ENCODE measurements at places on chromosomes 13 and 19.

- no peak for DNase-seq
Measured at GRCh38 chr13:46850214-46850613, 46.6 kb downstream of the HTR2A start.

DNA sequence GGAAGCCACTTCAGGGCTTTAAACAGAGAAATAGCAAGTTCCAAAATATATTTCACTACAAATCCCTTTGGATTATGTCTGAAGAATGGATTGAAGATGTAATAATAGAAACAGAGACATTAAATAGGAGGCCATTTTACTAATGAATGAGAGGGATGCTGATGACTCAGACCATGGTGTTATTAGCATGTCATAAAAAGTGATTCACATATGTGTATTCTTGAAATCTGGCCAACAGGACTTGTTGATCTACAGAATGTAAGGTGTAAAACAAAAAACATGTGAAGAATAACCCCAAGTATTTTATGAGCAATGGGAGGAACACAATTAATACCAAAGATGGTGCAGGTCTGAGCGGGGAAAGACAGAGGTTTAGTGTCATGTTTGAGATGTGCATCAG, 873.7 kb downstream of the SLITRK5 start:
- DNase-seq = no peak

- DNase-seq = no peak
Measured at GRCh38 chr19:6639439-6639838, 30.5 kb downstream of the TNFSF14 start.

DNA sequence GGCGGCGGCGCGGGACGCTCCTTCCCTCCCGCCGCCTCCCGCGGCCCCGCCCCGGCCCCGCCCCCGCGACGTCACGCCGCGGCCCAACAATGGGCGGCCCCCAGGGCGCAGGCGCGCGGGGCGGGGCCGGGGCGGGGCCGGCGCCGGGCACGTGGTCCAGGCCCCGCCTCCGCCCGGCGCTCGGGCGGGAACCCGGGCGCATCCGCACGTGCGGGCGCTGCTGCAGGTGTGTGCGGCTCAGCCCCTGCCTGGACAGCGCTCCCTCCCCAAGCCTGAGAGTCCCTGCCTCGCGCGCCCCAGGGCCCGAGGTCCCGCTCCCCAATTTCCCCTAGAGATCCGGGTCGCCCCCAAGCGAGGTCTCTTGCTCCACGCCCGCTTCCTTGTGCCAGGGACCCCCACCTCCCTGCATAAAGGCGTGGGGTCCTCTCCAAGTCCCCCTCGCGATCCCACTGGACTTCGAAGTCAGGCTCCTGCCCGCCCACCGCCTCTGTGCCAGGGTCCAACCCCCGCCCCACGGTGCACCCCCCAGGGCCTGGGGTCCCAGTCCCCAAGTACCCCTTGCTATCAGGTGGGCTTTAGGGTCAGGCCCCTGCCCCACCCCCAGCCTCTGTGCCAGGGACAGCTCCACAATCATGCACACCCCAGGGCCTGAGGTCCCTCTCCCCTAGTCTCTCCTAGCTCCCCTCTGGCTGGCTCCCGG, at the start of gene MEX3D:
Gene MEX3D (minus strand): TSS at position 6 of the 700 bp plus-strand sequence. CDS start 267 bp downstream, outside the sequence.
- peak; percentile 83 for DNase-seq

GRCh38 chr19:56476651-56477428, at the start of gene ZNF667:
ZNF667 (minus strand) TSS chr19:56477345; CDS start chr19:56462370, 14,975 bp downstream.
- peak; percentile 50 for DNase-seq

- no peak for DNase-seq
Measured at GRCh38 chr19:49453757-49454240, 774 bp downstream of the ALDH16A1 start.

DNA sequence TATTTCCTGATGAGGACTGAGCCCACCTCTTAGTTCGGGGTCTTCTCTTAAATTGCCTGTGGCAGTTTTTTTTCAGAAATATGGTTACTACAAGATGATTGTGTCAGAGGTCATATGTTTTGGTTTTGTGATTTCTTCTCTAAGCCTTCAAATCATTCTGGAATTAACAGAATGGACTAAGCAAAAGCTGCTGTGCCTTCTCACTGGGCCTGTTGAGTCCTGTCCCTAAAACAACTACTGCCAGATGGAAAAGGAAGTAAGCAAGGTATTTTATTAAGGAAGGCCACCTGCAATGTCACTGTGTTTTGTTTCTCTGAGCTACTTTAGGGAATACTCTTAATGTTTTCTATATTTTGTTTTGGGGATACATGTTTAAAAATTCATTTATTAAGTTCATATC, 470.8 kb downstream of the PCDH20 start:
- DNase-seq = no peak

GRCh38 chr13:112933649-112934048, 35.4 kb upstream of the MCF2L start:
- DNase-seq = no peak

DNA sequence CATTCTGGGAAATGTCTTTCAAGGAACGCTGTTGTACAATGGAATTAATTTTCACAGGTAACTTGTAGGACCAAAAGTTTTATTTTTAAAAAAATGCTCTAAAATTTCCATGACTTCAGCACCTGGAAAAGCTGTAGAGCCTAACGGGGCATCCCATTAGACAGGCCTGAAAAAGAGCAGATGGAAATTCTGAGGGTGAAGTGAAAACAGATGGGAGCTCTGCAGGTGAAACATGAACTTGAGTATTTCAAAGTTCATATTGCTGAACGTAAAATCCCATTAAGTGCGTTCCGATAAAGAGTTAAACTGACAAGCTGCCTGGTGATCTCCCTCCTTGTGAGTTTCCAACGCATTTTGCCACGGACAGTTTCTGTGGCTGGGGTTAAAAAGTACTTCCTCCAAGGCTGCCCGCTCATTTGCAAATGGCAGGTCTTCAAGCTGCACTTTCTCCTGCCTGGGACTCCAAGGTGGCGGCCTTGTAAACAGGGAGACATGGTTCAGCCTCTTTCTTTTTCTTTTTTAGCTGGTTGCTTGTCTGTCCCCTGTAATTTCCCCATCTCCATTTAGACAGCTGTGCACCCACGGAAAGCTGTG, 450.4 kb downstream of the FGF9 start:
- no peak for DNase-seq

- no peak for DNase-seq
Measured at GRCh38 chr19:44823373-44823698, 14.4 kb downstream of the BCAM start.

- DNase-seq = peak; percentile 75
Measured at GRCh38 chr19:12723641-12724426, at the start of gene TNPO2. TNPO2 (minus strand) TSS chr19:12723932; CDS start chr19:12720977, 2,955 bp downstream.

DNA sequence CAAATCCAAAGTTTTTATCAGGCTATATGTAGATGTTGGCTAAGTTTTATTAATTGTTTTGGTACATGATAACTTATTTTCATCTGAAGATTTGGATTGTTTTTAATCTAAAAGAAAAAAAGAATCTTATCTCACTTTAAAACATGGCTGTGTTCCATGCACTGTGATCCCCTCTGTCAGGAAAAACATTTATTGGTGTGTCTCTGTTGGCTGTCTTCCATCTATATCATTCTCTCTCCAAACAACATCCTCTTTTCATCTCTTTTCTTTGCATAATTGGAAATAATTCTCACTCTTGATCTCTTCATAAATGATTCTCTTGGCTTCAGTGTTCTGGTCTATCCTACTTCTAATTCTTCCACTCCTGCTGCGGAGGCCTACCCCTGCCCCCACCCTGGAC, 4.2 kb downstream of the NALCN start:
- DNase-seq = no peak

DNA sequence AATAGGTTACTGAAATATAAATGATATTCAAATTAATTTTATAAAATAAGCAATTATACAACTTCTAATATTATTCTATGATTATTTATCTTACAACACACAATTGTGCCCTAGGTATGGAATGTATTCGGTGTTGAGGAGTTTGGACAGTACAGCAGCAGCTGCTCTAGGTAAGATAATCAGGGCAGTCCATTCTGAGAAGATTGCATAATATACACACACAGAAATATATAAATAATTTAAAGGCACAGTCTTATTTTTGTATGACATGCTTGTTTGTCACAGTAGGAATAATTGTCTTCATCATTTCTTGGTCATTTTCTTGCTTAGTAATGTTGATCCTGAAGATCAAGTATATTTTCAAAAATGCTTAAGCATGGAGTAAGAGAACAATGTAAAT, 849.4 kb upstream of the MIR17HG start:
- DNase-seq = no peak

GRCh38 chr19:6733338-6734095, 3.9 kb downstream of the GPR108 start:
- no peak for DNase-seq

- peak; percentile 56 for DNase-seq
Measured at GRCh38 chr19:14433554-14434501, 722 bp downstream of the PKN1 start.

DNA sequence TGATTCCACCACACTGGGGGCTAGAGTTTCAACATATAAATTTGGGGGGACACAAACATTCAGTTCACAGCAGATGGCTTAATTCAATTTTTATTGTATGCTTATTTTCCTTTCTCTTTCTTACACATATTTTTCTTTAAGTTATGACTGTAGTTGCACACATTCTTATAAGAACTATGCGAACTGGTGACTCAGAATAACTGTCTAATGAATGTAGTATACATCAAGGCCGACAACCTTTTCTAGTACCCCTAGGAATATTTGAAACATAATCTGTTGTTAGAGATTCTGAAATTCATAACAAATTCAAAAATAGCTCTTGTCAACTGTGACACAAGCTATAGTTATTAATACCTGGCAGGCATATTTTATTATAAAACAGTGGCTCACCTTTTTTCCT, 695.6 kb downstream of the PCDH9 start:
- DNase-seq = no peak

GRCh38 chr19:8459520-8460270, 14.9 kb downstream of the HNRNPM start:
- no peak for DNase-seq

DNA sequence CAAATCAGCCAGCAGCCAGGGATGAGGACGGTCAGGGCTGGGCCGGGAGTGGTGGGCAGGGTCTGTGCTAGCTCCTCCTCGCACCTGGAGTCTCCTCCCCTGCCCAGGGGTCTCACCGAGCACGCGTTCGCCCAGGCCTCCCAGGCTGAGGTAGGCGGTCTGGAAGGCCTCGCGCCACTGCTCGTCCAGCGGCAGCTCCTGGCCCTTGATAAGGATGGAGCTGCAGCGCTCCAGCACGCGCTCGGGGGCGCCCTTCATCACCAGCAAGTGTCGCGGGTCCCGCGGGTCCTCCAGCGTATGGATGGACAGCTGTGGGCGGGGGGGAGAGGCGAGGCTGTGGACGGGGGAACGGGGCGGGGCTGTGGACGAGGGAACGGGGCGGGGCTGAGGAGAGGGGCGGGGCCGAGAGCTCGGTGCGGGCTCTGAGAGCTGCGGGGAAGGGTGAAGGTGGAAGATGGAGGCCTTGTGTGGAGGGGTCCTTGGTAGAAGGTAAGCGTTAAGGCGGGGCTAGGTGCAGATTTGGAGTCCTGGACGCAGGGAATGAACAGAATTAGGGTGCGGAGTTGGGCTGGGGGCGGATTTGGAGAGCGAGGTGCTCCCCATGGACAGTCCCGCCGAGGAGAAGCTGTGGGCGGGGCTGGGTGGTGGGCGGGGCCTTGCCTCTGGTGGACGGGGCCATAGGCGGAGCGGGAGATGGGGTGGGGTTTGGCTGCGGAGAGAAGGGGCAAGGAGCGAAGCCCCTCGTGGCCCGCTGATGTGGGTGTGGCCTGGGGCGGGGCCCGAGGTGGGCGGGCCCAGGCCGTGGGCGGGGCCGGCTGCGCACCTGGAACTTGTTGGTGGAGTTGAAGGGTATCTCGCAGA, 5.7 kb downstream of the ATP4A start:
- DNase-seq = peak; percentile 62

DNA sequence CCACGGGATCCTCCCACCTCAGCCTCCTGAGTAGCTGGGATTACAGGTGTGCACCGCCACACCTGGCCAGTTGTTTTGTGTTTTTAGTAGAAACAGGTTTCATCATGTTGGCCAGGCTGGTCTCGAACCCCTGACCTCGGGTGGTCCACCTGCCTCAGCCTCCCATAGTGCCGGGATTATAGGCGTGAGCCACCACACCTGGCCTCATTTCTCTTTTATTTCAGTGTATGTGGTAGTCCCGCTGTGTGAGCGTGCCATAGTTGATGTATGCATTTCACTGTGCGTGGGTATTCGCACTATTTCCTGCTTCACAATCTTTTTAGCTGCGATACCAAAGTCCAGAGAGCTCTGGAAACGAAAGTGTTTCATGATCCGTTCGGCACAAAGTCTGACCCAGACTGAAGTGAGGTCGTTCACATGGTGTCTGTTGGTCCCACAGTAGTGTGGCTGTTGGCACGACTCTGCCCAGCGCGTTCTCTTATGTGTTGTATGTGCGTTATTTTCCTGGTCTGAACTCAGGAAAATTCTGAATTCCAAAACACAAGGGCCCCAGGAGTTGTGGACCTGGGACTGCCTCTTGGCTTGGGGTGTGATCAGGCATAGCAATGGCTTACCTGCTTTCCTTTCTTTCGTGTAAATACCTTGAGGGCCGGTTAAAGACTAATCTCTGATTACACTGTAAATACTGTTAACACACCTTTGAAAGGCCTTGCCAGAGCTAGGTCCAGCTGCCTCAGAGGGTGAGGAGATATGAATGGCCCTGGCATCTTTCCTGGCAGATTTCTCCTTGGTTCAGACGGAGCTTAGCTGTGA, 8.6 kb downstream of the EPN1 start:
- DNase-seq = no peak

- no peak for DNase-seq
Measured at GRCh38 chr13:42997381-42997780, 5.3 kb upstream of the EPSTI1 start.

GRCh38 chr19:33133438-33134031, 1.6 kb downstream of the WDR88 start:
- no peak for DNase-seq

DNA sequence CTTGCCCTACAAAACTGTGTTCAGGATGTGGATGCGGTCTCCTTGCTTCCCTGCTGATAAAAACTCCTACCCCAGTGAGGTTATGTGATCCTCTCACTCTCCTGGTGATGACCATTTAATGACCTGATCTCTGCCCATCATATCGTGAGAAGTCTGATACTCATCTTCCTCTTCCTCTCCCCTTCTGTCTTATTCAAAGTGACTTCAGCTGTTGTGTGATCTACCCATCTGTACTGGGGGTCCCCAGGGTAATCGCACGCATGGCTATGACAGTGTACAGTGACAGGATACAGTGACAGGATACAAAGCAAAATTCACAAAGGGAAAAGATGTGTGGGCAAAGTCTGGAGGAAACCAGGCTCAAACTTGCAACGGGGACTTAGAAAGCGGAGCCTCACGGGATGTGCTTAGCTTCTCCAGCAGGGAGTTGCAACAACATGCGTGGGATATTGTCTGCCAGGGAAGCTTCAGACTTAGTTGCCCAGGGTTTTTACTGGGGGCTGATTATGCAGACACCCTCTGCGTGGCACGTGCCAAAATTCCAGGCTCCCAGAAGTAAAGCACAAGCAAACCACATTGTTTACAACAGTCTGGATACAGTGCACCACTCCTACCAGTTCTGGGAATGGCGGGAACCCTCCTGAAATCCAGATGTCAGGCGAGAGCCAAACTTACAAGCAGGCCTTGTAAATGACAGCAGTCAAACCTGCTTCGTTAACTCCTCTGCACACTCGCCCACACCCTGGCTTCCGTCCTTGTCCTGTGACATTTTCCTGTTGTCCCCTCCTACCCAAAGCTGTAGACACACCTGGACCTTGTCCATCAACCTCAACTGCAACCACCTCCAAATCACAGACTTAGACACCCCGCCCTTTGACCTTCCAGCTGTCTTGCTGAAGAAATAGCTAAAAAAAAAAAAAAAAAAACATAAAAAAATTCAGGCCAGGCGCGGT, 18.0 kb upstream of the GARRE1 start:
- no peak for DNase-seq

GRCh38 chr19:27846944-27847343, 1366.0 kb downstream of the UQCRFS1 start:
- no peak for DNase-seq

- DNase-seq = no peak
Measured at GRCh38 chr13:45102136-45102507, 18.2 kb upstream of the GTF2F2 start.
